GM19239 (cell line): ENCODE measurements at places on chromosomes 2 and 18.

- DNase-seq = no peak
Measured at GRCh38 chr18:24208270-24209035, 69.6 kb downstream of the CABYR start.

DNA sequence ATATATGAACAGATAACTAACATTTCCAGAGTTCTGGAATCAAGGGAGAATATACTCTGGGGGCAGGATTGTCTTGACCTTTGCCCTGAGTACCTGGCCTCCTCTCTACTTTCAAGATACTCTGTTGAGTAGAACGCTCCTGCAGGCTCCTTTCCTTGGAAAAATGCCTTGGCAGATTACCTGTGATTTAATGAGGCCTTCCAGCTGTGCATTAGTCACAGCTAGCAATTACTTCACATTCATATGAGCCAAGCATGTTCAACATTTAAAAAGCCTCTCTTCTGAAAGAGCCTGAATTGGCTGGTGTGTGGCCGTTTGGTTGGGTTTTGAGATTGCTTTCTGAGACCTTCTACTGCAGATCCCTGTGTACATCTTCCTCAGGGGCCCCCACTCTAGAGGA, 142.2 kb downstream of the PLCL1 start:
- no peak for DNase-seq

DNA sequence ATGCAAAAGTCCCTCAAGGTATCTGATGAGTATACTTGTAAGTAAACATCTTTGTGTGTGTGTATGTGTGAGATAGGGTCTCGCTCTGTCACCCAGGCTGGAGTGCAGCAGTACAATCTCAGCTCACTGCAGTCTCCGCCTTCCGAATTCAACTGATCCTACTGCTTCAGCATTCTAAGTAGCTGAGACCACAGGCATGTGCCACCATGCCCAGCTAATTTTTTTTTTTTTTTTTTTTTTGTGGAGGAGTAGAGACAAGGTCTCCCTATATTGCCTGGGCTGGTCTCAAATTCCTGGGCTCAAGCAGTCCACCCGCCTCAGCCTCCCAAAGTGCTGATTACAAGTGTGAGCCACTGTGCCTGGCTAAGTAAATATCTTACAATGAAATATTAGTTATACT, 23.2 kb downstream of the ADAM17 start:
- no peak for DNase-seq

GRCh38 chr18:3816610-3817363, 366.8 kb downstream of the TGIF1 start:
- no peak for DNase-seq

DNA sequence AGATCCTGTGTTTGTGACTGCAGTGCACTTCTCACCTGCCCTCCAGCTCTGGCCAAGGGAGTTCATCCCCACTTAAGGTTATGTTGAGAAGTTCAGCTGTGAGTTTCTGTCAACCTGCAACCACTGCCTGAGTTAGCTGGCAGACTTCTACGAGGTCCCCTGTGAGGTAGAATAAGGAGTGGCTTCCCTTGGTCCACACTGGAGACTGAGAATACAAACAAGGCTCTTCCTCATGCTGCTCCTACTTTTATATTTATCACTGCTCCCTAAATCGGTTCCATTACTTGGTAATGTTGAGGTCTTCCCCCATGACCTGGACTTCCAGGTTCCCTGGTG, 353.2 kb upstream of the CWC22 start:
- no peak for DNase-seq

DNA sequence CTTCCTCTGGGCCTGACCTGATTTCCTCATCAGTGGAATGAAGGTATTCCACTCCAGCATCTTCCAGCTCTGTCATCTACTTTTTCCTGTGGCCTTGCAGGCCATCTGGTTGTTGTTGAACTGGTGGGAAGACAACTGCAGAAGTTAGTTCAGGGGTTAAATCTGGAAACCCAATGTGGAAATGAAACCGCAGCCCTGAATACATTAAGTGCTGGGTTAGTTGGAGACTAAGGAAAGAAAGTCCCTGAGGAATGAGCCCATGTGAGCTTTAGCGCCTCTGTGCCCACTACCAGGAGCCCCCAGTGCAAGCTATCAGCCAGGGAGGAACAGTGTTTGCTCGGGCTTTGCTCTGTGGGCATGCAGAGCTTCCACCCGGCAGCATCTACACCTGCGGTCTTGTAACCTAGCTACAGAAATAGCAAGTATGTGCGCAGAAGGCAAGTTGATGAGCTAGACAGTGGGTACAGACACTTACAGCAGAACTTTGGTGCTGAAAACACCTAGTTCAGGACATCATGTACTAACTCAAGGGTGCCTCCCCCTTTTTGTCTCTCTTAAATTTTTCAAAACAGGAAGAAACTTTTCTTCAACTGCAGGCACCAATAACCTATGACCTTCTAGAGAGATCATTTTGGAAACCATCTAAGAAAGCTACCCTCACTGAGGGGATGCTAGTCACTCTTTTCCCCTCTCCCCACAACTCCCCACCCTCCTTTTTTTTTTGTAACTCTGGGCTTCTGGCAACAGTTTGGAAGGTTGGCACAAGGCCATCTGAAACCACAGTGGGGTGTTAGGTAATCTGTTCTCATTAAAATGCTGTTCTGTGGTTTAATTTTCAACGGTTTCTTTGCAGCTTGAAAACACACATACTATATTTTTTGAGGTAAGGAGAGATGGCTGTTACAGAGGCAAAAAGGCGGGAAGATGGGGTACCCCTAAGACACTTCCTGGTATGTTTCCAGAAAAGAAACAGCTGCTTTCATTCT, 18.3 kb upstream of the CXCR4 start:
- DNase-seq = no peak

DNA sequence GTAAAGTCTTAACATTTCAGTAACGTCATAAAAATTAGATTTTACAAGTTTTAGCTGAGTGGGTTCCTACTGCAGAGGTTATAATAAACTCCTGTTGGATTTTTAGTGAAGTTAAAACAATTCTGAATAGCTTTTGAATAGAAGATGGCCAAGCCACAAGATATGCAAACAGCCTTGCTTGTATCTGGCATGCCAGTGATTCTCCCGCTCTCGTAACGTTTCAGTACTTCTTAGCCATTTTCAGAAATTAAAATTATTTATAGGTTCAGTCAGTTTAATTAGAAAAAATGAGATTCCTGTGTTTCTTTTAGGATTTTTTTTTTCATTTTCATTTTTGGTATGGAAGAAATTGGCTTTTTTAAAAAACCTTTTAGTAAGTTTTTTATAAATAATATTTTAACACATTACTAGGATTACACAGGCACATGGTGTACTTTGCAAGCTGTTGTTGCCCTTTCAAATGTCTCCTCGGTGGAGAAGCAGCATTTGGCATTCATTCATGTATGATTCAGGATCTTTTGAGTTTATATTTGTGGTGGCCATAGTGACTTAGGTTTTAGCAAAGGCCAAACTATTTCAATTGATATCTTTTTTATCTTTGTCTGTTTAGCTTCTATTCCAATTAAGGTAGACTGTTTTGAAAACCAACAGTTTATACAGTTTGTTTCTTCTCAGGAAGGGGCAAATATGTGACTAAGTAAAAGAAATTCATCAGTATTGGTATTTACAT, 30.6 kb upstream of the RND3 start:
- DNase-seq = no peak

GRCh38 chr2:209322041-209322440, 101.8 kb upstream of the MAP2 start:
- no peak for DNase-seq

DNA sequence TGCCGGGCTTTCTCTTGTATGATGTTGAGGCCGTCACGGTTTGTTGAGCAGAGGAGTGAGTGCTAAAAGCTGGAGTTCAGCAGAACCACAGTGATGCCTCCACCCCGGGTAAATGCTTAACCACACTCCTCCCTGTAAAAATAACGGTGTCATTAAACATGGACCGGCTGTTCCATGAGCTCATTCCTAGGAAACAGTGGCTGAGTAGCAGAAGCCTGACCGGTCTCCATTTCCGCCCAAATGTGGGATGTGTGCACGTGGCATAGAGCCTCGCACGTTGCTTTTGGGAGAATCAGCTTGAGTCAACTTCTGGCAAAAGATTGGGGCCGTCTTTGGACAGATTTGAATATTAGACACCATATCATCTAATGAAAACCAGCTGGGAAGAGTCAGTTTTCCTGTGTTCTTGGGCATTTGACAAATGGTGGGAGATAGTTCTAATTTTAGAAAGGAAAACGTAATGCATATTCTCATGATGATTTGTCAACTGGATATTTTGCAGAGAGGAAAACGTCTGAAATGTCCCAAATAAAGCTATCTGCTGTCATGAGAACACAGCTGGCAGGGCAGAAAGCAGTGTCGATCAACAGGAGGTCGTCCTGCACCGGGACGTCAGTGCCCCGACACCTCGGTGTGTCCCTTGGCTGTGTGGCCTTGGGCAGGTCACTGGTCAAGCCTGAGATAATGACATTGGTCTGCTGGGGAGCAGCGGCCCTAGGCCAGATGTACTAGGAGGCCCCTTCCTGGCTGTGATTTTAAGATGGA, 42.4 kb downstream of the LRRFIP1 start:
- DNase-seq = peak; percentile 63

GRCh38 chr2:29719639-29720038, 201.7 kb downstream of the ALK start:
- no peak for DNase-seq

GRCh38 chr2:127678991-127679390, 3.7 kb upstream of the LIMS2 start:
- no peak for DNase-seq

DNA sequence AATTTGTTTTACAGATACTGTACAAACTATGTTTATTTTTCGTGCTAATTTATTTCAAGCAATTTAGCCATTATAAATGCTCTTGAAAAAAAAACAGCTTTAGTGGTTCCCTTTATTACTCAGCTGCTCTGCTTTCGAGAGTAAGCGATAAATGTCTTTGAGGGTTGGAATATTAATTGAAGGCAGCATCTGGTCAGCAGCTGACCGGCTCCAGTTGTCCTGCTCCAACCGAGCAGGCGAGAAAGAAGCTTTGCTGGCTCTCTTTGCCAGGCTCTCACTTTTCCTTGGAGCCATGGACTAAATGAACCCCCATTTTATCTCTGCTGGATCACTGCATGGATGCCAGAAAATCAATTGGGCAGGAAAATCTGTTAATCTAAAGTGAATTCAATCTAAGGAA, 147.4 kb downstream of the LNPK start:
- no peak for DNase-seq

DNA sequence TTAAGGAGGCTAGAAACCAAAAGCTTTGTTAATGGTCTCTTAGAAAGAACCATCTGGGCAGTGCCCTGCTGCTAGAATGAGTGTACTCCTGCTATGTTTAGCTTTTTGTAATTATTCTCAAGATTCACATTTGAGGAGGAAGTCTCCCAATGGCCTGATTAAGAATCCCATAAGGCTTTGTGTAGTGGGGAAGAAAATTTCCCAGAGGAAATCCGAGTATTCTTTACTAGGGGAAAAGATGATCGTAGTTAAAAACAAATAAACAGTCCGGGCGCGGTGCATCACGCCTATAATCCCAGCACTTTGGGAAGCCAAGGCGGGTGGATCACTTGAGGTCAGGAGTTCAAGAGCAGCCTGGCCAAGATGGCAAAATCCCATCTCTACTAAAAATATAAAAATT, 117.9 kb downstream of the PTRHD1 start:
- DNase-seq = no peak

- no peak for DNase-seq
Measured at GRCh38 chr2:208552943-208553342, 146.4 kb downstream of the PTH2R start.

DNA sequence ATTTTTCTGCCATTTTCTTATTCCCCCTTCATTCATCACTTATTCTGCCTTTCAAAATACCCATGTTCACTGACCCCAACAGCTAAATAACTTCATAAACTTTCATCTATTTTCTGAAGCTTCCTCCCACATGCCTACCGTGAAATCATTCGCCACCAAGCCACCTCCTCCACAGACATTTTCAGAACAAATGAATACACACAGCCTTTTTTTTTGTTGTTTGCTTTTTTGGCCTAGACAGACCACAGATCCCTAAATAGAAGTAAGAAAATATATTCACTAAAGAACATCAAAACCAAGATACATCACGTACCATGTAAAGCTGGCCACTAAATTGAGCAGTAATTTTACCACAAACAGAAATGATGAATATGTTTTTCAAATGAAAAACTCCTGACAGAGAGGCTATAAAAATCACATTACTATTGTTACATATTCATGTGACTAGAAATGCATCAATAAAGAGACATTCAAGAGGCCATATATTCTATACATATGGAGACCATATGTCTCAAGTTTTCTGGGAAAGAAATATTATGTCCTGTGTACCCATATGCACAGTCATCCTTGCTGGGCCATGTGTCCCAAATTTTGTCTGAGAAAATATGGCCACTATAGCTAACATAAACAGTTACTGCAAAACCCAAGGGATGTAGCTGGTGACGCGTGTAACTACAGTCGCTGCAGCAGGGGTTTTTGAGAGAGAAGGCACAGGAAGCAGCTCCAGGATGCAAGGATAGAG, 200.3 kb downstream of the FBXO15 start:
- DNase-seq = no peak
